Activated CD8-positive, alpha-beta memory T cell treated with anti-CD3 and anti-CD28 coated beads for 1 hour (primary cell): ENCODE measurements at places on chromosomes 3 and 15.

DNA sequence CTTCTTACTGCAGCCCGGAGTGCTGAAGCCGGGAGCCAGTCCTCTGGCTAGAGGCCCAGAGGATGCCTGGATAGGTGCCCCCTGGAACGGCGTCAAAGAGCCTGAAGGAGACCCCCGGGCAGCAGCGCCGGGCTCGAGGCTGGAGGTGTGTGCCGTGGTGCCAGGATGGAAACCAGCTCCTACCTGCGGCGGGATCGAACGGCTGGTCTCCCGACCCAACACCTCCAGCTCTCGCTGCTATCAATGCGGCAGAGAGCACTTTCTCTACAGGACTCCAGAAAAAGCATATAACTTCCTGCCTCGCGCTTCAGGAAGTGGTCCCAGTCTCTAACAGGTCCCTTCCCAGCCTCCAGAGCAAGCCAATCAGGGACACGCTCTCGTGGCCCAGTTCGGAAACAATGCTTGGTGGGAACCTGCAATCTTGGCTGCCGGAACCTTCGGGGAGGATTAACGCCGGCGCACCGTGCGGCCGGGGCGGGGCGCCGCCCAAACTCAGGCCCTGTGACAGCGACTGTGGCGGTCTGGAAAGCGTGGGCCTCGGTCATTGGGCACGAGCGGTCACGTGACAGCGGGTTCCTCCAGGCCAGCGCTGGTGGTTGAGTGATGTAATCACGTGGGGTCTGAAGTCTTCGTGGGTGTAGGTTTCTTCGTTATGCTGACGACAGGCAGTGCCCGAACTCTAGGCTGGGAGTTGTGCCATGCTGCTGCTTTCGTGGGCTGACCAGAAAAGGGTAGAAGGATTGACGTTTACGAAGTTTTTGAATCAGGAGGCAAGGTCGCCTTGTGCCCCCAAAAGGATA is at the start of gene SLC33A1:
SLC33A1 (minus strand) TSS at position 287 of the 800 bp plus-strand sequence. CDS start 430 bp downstream, outside the sequence.
- peak; percentile 98 for DNase-seq

GRCh38 chr3:141430316-141430715 is 56.5 kb upstream of the RASA2 start:
- no peak for DNase-seq

GRCh38 chr15:65722191-65722590 is 69.9 kb downstream of the DENND4A start:
- DNase-seq, result no peak

GRCh38 chr3:127677541-127678314 is 5.0 kb downstream of the ABTB1 start:
- DNase-seq, result no peak

DNA sequence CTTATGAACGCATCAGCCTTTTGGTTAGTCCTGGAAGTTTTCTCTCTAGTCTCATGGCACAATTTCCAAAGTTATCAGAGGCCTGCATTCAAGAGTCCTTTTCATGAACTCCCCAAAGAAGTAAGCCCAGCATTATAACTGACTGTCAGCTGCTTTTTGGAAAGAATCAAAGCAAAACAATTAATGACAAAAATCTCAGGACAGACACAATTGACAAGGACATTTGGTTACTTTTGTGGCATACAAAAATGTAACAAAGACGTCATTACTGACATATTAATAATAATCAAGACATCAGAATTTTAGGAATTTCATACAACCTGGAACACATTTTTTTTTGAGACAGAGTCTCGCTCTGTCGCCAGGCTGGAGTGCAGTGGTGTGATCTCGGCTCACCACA is 21.2 kb downstream of the KATNBL1 start:
- no peak for DNase-seq

GRCh38 chr3:147301781-147302180 is 104.6 kb downstream of the ZIC4 start:
- no peak for DNase-seq

DNA sequence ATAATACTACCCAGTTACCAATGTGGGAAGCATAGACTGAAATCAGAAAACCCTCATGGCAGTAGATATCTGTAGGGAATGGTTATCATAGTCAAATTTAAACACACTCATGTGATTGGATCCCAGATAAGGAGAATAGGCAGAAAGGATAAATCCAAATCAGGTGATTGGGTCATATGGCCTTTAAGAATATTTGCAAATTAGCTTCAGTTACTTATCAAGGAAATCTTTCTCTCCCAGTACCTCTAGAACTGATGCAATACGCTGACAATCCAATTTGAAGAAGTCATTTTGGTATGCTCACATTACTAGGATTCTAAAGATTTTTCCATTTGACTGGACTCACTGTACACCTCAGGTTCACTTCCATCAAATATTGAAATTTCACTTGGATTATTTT is 87.7 kb upstream of the MNS1 start:
- DNase-seq, result no peak

DNA sequence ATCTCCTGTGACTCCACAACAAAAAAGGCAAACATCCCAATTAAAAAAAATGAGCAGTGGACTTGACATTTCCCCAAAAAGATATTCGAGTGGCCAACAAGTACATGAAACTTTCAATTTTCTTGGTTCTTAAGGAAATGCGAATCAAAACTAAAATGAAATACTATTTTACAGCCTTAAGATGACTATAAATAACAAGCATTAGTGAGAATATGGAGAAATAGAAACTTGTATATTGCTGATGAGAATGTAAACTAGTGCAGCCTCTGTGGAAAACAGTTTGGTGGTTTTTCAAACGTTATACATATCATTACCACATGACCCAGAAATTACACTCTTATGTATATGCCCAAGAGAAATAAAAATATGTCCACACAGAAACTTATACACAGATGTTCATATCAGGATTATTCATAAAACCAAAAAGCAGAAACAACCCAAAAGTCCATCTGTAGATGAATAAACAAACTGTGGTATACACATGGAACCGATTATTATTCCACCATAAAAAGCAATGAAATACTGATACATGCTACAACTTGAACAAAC is 153.2 kb upstream of the GPR149 start:
- DNase-seq, result no peak

- DNase-seq, result peak; percentile 22
Observed at GRCh38 chr3:66372681-66373350, 128.0 kb downstream of the LRIG1 start.

DNA sequence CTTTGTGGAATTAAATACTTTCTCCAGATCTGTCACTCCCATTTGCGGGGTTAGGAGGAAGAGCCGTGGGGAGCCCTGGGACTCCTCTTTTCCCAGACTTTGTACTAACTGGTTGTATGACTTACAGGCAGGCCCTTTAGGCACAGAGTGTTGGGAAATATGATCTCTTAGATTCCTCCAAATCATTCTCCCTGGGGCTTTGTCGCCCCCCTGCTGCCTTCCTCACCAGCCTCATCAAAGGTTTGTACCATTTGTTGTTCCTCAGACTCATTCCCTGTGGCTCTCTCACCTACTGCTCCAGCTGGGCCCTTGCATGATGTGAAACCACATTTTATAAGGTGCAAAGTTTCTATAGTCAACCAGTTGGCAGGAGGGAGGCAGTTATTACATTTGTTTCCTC is 56.4 kb downstream of the CRYGS start:
- DNase-seq, result no peak

DNA sequence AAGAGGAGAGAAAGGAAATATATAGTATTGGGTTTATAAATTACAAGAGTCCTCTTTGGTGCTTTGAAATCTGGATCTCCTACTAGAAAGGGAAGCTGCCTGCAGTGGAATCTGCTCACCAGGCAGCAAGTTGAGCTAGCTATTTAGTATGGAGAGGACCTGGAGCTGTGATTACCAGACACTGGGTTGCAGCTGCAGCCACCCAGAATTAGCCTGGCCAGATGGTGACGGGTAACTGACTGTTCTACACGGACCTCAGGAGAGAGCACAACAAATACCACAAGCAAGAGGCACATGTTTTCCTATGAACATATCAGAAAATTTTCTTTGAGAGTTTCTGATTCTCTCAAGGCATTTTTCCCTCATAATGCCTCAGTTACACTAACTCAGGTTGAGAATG is 46.5 kb downstream of the SYNPR start:
- DNase-seq, result no peak

GRCh38 chr15:94186770-94187331 is 44.5 kb upstream of the MCTP2 start:
- no peak for DNase-seq

DNA sequence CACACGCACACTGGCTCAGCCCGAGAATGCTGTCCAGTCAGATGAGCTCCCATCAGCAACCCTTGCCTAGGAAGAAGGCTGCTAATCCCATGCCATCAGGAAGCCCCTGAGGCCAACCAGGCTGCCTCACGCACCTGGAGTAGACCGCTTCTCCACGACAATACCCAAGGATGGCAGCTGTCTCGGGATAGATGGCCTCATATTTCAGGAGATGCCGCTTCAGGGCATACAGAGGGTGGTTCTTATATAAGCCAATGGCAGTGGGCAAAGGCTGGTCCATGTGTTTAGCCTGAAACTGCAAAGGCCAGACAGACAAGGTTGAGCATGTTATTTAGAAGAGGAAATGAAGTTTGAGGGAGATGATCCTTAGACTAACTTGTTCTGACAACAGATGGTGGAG is 22.2 kb downstream of the XPC start:
- no peak for DNase-seq

DNA sequence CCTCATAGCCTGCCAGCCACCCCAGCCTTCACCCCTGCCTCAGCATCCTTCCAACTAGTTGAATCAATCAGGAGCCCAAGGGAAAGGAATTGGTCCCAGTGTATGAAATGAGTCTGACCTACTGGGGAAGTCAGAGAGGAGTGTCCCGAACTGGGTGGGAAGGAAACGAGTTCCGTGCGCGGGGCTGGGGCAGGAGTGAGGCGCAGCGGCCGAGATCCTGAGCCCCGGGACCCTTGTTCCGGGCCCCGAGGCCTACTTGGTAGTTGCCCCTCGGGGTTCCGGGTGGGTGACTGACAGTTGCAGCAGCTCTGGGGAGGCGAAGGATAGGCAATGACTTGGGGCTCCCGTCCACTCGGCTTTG is 1.1 kb upstream of the PLCL2 start:
- DNase-seq, result no peak

DNA sequence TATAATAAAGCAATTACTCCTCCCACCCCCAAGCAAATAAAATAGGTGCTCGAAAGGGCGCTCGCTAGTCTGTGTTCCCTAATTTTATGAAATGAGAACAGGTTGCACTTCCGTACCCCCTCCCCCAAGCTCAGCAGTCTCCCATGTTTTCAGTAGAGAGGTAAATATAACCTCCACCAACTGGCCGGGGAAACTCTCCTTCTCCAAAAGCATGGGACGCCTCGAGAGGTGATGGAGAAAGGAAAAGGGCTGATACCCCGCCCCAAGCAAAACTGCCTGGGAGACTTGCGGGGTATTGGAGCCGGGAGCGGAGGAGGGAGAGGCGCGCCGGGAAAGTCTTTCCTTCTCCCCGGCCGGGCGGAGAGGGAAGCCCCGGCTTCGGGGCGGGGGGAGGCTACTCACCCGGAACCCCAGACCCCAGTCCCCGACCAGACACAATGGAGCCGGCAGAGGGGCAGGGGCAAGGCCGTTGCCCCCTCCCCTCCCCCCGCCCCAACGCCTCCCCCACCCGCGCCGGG is 605 bp downstream of the DCUN1D1 start:
- DNase-seq, result no peak

GRCh38 chr3:32106929-32107362 is 526 bp downstream of the GPD1L start:
- no peak for DNase-seq

- DNase-seq, result no peak
Observed at GRCh38 chr15:91652610-91653207, 200.8 kb upstream of the SLCO3A1 start.

DNA sequence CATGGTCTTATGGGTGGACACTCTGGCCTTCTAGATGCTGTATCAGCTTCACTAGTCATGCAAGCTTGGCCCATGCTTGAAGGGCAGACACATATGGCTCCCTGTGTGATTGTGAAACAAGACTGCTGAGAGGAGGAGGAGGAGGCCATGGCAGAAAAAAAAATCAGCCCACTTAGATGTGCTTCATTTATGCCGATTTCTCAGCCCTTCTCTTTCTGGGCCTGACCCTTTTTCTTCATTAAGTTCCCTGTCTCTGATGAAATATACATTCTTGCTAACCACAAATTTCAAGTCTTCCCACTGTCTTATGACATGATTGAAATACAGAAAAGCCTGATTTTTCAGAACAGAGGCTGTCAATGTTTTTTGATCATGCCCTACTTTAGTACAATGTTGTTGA is 213.0 kb upstream of the FEZF2 start:
- no peak for DNase-seq

GRCh38 chr3:45944830-45945620 is 1.8 kb downstream of the CXCR6 start:
- DNase-seq, result no peak

DNA sequence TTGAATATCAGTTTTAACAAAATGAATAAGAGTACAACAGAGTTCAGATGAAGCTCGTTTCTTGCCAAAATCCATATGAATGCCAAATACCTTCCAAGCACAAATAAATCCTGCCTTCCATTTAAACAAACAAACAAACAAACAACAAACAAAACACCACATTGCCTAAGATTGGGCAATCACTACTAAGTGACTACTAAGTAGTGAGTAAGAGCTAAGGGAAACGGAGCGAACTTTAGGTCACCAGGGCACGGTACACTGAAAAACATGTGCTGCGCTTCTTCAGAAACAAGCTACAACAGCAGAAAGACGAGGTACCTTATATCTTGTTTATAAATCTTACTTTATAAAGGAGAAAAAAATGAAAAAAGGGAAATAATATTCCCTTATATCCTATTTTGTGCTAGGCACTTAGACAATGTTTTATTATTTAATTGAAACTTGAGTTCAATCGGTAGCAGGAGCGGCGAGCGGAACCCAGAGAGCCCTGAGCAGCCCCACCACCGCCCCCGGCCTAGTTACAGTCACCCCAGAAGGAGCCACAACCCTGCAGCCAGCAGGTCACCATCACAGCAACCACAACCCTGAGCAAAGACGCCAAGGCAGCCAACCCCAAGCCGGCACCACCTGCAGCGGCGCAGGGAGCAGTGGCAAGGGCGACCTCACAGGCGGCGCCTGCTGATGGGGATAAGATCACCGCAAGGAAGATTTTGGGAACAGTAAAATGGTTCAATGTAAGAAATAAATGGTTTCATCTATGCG is 216.9 kb downstream of the ZBTB20 start:
- no peak for DNase-seq

GRCh38 chr15:70358871-70359647 is 261.3 kb upstream of the TLE3 start:
- DNase-seq, result no peak

- no peak for DNase-seq
Observed at GRCh38 chr3:114615523-114616085, 321.8 kb downstream of the TIGIT start.
